ENCODE measurements at places on chromosomes 4 and X.

DNA sequence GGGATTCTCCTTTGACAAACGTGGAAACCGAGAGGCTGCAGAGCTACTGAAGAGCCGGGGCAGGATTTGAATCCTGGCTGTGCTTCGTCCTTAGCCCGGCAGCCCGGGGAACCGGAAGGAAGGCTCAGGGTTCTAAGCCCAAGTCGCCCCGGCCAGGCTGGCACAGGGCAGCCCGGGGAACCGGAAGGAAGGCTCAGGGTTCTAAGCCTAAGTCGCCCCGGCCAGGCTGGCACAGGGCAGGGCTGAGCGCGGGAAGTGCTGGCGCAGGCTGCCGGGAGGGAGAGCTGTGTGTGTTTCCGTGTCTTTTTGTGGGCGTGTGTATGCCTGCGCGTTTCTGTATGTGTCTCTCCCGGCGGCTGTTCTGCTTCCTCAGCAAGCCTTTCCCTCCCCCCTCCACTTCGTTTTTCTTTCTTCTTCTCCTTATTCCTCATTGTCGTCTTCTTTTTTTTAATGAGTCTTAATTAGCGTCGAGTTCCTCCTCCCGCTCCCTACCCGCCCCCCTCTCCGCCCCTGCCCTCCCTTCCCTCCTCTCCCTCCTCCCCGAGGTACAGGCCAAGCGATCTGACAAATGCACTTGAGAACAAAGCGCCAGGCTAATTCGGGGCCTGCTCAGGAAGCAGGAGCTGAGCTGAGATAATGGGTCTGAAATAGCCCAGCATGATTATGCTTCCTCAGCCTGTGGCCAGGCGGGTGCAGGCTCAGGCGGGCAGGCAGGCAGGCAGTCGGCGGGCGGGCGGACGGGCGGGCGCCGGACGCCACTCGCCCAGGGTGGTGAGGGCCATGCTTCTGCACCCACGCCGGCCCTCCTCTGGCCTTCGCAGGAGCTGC lies 65.9 kb downstream of the EFNB1 start:
- DNase-seq = peak; percentile 56

DNA sequence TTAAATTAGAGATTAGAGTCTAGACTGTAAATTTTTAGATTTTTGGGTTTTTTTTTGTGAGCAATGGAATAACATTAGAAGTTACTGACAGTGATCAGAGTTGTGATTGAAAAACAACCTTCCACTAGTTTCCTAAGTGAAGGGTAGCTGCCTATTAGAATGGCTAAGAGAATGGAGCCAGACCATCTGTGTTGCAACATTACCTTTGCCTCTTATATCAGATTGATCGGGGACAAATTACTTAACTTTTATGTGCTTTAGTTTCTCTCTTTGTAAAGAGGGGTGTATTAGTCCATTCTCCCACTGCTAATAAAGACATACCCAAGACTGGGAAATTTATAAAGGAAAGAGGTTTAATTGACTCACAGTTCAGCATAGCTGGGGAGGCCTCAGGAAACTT lies 12.5 kb upstream of the PI4K2B start:
- DNase-seq = no peak

DNA sequence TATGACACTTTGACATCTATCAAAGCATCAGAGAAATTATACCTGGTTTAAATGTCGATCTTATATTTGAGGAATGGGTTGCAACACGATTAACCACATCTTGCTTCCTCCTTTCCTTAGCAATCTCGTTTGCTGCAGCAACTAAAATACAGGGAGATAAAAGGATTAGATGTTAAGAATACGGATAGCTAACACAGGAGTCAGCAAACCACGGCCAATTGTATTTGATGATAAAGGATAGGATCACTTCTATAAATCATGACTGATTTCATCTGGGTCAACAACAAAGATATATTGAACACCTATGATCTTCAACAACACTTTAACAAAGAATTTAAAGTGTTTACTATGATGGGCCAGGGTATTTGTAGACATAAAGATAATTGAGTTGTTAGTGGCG lies 5.0 kb downstream of the MAP7D3 start:
- DNase-seq = no peak

- no peak for DNase-seq
Measured at GRCh38 chr4:54659313-54659712, 1.6 kb downstream of the KIT start.

Measured in ecto neural progenitor cell (in vitro differentiated cells).